Left kidney (tissue), 8 donors: ENCODE measurements at places on chromosomes 7 and 10. TPM values are rescaled to one million over a fixed set of nuclear protein-coding genes. Genes with fewer than 3 reads are reported as not detected.

ADAM12 gene
- 26.4 TPM for polyA plus RNA-seq

PRSS1 gene
- not detected for polyA plus RNA-seq

PTEN gene
- 77.3 TPM for polyA plus RNA-seq

ZNF239 gene
- polyA plus RNA-seq = 15.9 TPM

CHAT gene
- 0.13 TPM for polyA plus RNA-seq

HMX3 gene
- not detected for polyA plus RNA-seq

LDB3 gene
- polyA plus RNA-seq = 1.2 TPM

FOXI2 gene
- 1.2 TPM for polyA plus RNA-seq

GRM8 gene
- 10.4 TPM for polyA plus RNA-seq

GRCh38 chr10:114615600-114616007 is 42.5 kb downstream of the ABLIM1 start:
- DNase-seq = no peak

GRCh38 chr7:143217806-143218205 is 4.0 kb upstream of the TAS2R40 start:
- no peak for DNase-seq

- no peak for DNase-seq
Observed at GRCh38 chr7:184294-185264, 7.8 kb upstream of the FAM20C start.

- no peak for DNase-seq
Observed at GRCh38 chr10:6494936-6495592, 85.0 kb downstream of the PRKCQ start.

- DNase-seq = no peak
Observed at GRCh38 chr7:85736085-85736484, 549.2 kb upstream of the SEMA3D start.

GRCh38 chr7:95002775-95003174 is 95.4 kb downstream of the PPP1R9A start:
- DNase-seq = no peak

DNA sequence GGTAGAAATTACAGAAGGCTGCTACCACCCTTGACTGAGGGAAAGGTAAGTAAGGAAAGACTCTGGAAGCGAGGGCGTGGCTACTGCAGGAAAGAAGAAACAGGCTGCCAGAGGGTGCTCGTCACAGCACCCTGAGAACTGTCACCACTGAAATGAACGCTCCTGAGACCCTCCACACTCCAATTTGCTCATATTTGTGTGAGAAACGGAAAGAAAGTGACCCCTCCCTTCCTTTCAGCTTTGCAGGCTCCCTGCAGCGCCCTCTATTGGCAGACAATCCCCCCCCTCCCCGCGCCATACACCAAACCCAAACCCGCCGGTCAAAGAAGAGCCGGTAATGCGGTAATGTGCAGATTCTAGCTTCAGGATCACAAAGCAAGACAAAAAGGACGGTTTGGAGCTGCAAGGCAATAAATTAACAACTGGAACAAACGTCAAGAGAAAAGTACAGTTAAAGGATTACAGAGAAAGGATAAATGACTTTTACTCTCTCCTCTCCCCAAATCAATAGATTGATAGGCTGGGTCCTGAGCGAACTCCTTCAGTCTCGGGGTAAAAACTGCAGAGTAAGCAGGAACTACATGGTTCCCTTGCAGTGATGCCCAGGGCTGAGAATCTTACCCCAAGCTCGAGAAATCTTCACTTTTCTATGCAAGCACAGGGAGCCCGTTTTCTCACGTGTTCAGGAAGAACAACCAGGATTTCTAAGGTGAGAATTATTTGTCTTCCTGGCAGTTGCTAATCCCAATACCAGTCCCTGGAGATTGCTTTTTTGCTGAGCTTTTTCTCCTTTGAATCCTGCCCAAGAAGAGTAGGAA is 47.6 kb downstream of the STEAP1B start:
- DNase-seq = peak; percentile 64

DNA sequence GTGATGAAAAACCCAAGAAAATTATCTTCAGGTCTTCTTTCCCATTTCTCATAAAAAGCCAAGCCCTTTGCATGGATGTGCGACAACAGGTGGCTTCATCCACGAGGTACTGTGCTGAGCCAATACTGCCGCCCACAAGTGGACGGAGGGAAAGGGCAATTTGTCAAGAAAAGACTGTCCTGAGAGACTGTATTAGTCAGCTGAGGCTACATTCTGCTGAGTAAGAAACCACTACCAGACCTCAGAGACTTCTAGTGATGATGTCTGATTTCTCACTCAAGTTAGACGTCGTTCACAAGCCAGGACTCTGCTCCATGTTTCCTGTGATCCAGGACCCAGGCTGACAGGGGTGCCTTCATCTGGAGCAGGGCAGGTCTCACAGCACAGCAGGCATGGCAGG is 171.5 kb upstream of the CDCA7L start:
- no peak for DNase-seq

DNA sequence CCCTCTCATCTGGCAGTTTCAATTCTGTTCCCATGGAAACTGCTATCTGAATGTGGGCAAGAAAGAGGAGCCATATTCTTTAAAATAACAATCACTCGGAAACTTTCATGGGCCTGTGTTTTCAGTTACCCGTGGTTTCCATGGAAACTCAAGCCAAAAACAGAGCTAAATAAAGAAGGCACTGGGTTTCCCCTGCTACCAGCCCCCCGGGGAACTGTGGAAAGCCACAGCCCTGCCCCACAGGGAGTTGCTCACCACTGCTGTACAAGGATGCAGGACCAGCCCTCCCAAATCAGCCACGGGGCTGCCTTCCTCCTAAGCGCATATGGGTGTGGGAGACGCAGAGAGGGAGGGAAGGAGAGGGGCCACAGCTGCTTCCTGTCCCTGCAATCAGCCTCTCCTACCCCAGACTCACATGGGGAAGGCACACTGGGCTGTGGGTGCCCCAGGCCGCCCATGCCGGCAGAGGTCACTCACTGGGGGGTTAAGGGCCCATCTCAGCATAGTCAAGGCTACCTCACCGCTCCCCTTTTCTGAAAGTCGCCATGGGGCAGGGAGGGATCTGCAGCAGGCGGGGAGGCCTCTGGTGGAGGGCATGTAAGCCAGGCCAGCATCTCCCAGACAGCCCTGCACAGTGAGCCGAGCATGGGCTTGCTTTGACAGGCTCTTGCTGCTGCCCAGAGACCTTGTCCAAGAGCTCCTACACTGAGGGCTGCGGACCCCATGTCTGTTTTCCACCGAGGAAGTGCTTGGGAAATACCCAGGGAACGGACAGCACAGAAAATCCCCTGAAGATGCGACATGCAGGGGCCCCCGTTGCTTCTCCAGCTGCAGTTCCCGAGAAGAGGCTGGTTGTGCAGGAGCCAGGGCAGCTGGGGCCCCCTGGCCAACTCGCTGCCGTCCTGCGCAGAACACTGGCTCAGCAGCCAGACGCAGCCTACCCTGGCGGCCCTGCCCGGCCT is 157.3 kb upstream of the PPP2R2D start:
- no peak for DNase-seq

DNA sequence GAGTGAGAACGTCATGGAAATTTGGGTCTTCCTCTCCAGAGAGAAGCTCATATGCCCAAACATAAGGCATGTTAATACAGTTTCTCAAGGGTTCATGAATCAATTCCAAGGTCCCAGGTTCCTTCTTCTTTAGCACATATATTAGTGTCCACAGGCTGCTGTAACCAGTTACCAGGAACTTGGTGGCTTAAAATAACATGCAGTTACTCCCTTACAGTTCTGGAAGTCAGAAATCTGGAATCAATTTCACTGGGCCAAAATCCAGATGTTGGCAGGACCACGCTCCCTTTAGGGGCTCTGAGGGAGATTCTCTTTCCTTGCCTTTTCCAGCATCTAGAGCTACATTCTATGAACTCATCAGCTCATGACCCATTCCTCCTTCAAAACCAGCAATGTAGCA is 64.8 kb downstream of the MRC1 start:
- no peak for DNase-seq

- DNase-seq = no peak
Observed at GRCh38 chr10:49218480-49218879, 30.3 kb upstream of the TMEM273 start.

DNA sequence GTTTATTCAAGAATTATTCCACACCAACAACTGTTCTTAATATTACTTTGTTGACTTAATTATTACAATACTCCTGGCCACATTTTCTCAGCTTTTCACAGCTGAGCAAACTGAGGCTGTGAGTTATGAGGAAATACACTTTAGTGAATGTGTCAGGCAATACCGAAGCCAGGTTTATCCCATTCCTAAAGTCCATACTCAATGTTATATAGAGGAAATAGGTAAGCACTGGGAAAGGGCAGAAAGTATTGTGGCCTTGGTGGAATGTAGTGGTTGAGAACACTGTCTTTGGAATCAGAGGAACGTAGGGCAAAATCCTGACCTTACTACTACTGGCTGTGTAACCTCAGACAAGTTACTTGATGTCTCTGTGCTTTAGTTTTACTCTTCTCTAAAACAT is 110.8 kb downstream of the CD36 start:
- no peak for DNase-seq

DNA sequence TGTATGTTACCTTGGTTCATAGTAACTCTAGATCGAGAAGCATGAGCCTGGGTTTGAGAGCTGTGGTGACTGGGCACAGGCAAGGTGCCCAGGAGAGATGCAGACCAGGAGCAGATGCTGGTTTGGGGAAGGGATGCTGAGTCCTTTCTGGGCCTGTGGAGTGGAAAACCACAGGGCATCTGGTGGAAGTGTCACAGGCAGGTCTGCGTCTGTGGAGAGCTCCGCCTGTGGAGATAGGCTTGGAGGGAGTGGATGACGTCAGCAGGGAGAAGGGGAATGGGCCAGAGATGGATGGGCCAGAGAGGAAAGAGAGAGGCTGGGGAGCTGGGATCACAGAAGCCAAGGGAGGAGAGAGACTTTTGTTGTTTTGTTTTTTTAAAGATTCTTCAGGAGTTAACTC is 14.8 kb downstream of the CYP26A1 start:
- DNase-seq = no peak

DNA sequence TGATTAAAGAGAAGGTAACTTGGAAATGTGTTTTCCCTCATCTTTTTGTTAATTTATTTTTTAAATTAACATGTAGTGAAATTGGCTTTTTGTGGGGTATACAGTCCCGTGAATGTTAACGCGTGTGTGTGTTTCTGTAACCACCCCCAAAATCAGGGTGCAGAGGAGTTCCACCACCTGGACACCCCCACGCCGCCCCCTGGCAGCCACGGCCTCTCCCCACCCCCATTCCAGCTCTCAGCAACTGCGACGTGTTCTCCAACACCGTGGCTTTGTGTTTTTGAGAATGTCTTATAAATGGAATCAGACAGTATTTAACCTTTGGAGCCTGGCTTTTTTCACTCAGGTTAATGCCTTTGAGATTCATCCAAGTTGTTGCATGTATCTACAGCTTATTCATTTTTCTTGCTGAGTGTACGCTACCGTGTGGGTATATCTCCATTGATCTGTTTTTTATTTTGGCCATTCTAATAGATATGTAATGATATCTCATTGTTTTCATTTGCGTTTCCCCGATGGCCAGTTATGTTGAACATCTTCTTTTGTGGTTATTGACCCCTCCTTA is 218.8 kb downstream of the EBF3 start:
- no peak for DNase-seq

GRCh38 chr10:71755179-71755879 is 18.0 kb downstream of the VSIR start:
- DNase-seq = no peak

DNA sequence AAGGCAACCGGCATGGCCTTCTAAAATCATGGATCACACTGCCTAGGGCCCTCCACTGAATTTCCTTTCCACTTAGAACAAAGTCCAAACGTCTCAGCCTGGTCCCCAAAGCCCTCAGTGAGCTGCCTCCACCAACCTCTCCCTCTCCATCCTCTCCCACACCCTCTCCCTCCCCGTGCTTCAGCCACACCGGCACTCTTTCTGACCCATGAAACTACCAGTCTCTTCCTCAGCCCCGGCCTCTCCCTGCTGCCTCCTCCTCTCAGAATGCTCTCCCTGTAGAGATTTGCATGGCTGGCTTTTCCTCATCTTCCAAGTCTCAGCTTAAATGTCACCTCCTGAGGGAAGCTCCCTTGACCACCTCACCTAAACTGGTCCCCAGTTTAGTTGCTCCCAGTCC is 219.0 kb upstream of the ZMIZ1 start:
- no peak for DNase-seq

- DNase-seq = no peak
Observed at GRCh38 chr10:78529262-78529661, 495.6 kb downstream of the RPS24 start.

DNA sequence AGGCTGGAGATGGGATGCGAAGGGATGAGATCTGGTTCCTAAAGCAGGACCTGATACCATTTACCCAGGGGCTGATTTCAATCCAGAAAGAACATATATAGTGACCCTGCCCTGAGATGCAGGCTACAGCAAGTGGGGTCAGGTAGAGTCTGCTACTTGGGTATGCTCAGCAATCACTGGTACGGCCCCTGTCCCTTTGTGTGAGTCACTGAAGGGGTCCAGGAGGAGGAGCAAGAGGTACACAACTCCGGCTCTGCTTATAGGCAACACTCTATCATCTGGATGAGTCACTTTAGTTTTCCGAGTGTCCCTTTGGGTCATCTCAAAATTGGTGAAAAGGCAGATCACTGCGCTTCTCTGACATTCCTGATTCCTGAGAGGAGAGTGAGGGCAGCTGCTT is 79.6 kb upstream of the SORCS1 start:
- no peak for DNase-seq

DNA sequence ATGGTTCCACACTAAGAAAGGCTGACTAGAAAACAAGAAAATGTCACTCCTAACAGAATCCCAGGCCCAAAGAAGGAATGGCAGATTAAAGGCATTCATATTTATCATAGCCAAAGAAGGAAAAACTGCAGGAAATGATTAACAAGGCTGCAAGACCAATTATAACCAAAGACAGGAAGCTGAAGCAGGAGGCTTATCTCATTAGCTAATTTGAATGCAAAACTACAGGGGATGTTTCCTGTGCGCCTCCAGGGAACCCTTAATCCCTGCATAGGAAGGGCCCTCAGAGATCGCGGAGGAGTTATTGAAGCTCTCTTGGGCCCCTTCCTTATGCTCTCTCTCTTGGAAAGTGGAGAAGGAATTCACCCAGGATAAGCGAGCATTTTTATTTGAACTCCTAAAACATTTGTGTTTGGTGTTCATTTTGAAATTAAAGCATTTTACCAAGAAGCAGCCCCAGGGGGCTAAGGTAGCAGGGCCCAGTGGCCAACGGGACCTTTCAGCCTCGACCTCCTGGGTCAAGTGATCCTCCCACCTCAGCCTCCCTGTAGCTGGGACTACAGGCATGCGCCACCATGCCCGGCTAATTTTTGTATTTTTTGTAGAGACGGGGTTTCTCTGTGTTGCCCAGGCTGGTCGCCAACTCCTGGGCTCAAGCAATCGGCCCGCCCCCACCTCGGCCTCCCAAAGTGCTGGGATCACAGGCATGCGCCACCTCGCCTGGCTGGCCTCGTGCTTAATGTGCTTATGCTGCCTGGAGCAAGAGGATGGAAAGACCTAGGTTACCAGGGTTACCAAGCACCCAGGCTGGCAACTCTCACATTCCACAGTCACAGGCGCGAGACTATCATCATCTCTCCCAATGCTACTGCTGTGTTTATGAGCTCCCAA is 24.1 kb upstream of the PROSER2 start:
- no peak for DNase-seq
